Lung (tissue), 17 donors: ENCODE measurements at places on chromosomes 5 and 9. TPM values are rescaled to one million over a fixed set of nuclear protein-coding genes. Genes with fewer than 3 reads are reported as not detected.

PCDHA9 gene
- 0.68 TPM for total RNA-seq

HSD17B4 gene
- 371 TPM for total RNA-seq

GRCh38 chr9:79568337-79569101 is 3.2 kb upstream of the TLE4 start:
- no peak overlapping the region for H3K4me3 ChIP-seq
- H3K4me1 ChIP-seq: no peaks in the 10 kb centered on the region
- no peaks in the 10 kb centered on the region for H3K27me3 ChIP-seq
- DNase-seq: no peak
- no peaks in the 10 kb centered on the region for H3K36me3 ChIP-seq

DNA sequence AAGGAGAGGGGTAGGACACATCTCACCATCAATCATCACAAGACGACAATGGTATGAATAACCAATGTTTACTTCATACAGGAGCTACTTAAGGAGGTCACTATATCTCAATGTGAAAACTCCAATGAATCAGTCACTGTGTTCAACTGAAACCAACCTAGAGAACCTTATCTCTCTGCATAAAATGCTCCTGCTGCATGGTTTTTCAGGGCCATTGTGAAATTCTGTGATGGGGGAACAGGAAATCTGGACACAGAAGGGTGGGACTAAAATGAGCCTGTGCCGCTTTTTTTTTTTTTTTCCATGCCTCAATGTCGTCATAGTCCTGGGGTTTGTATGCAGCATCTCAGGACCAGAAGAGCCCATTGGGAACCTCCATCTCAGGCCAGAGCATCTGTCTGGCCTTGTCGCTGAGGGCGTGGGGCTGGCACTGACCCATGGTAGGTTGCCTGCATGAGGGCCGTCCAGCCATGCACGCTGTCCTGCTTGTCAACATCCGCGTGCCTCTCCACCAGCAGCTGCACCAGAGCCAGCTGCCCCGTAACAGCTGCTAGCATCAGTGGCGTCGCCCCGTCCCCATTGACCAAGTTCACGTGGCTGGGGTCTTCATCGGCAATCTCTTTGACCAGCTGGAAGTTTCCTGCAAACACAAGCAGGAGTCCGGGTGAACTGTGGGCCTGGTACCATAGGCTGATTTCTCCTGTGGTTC is 12.7 kb downstream of the ANKS6 start:
- DNase-seq: no peak
- no peaks in the 10 kb centered on the region for H3K27me3 ChIP-seq
- H3K4me1 ChIP-seq: no peaks in the 10 kb centered on the region
- H3K36me3 ChIP-seq: peaks cover 15% of the 10 kb centered on the region
- no peak overlapping the region for H3K4me3 ChIP-seq
- H3K27ac ChIP-seq: no peak overlapping the region

C5 gene
- total RNA-seq: 53.2 TPM

DNA sequence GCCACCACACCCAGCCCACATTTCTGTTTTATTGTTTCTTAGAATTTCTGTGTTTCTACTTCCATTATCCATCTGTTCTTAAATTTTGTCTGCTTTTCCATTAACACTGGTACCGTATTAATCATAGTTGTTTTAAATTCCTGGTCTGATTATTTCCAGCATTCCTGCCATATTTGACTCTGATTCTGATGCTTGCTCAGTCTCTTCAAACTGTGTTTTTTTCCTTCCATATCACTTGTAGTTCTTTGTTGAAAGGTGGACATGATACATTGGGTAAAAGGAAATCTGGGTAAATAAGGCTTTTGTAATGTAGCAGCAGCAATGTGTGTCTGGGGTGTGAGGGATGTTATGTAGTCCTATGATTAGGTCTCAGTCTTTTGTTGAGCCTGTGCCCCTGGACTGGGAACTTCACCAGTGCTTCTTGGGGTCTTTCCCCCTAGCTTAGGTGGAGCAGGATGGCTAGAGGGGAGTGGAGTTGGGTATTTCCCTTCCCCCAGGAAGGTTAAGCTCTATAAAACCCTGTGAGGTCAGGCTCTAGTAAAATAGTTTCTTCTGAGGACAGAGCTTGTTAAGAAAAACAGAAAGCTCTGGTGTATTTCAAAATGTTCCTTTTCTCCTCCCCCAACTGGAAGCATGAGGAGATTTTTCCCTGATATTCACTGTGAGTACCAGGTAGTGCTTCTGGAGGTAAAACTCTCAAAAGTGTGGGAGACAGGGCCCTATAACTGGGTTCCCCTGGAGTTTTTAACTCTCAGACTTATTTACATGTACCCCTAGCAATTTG is 10.1 kb upstream of the TMOD1 start:
- peaks cover 4% of the 10 kb centered on the region for H3K36me3 ChIP-seq
- H3K4me3 ChIP-seq: no peak overlapping the region
- no peaks in the 10 kb centered on the region for H3K27me3 ChIP-seq

GRCh38 chr5:45596320-45596719 is 99.9 kb downstream of the HCN1 start:
- H3K4me1 ChIP-seq: no peaks in the 10 kb centered on the region
- no peaks in the 10 kb centered on the region for H3K36me3 ChIP-seq
- no peak overlapping the region for H3K4me3 ChIP-seq
- H3K27ac ChIP-seq: no peak overlapping the region

DNA sequence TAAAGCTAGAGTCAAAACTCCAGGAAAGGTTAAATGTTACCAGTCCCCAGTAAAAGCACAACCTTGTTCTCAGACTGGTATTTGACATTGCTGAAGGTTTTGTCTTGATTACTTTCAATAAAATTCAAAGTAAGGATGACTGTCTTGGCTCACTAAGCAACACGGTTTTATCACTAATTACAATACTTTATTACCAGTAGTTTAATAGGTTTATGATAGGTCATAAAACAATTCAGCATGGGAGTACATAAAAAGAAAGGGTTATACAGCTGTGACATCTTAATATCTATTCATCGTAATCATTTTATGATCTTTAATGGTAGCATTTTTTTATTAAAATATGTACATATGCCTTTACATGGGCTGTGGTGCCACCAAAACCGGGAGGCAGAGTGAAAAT is 370.7 kb upstream of the IRX2 start:
- H3K4me3 ChIP-seq: no peak overlapping the region
- no peak overlapping the region for H3K27ac ChIP-seq
- DNase-seq: no peak
- H3K27me3 ChIP-seq: peaks cover 36% of the 10 kb centered on the region
- no peaks in the 10 kb centered on the region for H3K36me3 ChIP-seq

DNA sequence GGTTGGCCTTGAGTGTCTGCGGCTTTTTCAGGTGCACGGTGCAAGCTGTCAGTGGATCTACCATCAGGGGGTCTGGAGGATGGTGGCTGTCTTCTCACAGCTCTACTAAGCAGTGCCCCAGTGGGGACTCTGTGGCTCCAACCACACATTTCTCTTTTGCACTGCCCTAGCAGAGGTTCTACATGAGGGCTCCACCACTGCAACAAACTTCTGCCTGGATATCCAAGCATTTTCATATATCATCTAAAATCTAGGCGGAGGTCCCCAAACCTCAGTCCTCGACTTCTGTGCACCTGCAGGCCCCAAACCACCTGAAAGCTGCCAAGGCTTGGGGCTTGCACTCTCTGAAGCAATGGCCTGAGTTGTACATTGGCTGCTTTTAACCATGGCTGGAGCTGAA is 601.5 kb downstream of the MTRR start:
- no peaks in the 10 kb centered on the region for H3K27me3 ChIP-seq
- H3K36me3 ChIP-seq: no peaks in the 10 kb centered on the region
- no peaks in the 10 kb centered on the region for H3K4me1 ChIP-seq
- no peak overlapping the region for H3K4me3 ChIP-seq
- DNase-seq: no peak

GRCh38 chr5:151180291-151180690 is 22.7 kb upstream of the ANXA6 start:
- H3K36me3 ChIP-seq: no peaks in the 10 kb centered on the region
- no peak for DNase-seq
- H3K4me1 ChIP-seq: peaks cover 6% of the 10 kb centered on the region
- H3K4me3 ChIP-seq: no peak overlapping the region
- H3K27me3 ChIP-seq: no peaks in the 10 kb centered on the region

GRCh38 chr5:139549162-139549894 is 11.8 kb upstream of the UBE2D2 start:
- H3K4me3 ChIP-seq: no peak overlapping the region
- no peak for DNase-seq
- H3K27ac ChIP-seq: no peak overlapping the region
- H3K36me3 ChIP-seq: no peaks in the 10 kb centered on the region
- H3K4me1 ChIP-seq: no peaks in the 10 kb centered on the region

MAP1B gene
- total RNA-seq: 46.7 TPM

DNA sequence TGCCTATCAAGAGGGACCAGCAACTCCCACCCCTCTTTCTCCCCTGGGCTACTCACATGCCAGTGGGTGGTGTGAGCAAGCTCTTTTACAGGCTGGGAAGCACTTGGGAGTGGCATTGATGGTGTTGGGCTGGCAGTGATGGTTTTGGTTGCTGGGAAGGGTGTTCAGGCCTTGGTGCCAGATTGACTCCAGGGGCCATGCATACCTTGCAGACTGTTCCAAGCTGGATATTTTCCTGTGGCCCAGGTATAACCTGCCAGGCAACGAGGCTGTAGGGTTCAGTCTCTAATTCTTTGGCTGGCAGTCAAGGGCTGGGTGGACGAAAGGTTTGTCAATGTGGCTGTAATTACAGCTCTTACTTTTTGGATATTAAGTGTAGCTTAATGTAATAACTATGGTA is 177.3 kb downstream of the MACROH2A1 start:
- H3K4me1 ChIP-seq: no peaks in the 10 kb centered on the region
- peak; percentile 3 for DNase-seq
- no peaks in the 10 kb centered on the region for H3K27me3 ChIP-seq
- no peak overlapping the region for H3K27ac ChIP-seq
- H3K4me3 ChIP-seq: no peak overlapping the region

DNA sequence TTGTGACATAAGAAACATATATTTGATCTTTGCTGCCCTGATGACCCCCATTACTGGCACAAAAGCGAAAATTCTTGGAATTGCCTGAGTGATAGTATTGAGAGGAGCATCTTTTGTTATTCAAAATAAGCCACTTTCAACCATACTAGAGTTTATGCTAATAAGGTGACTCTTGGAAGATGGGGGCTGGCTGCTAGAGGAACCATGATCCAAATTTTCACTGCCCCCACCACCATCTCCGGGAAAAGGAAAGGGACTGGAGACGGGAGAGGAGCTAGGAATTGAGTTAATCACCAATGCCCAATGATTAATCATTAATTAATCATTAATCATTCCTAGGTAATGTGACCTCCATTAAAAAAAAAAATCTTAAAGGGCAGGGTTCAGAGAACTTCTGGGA is 25.6 kb downstream of the FBXW11 start:
- H3K36me3 ChIP-seq: peaks cover 2% of the 10 kb centered on the region
- H3K4me1 ChIP-seq: peaks cover 33% of the 10 kb centered on the region
- H3K27ac ChIP-seq: no peak overlapping the region
- DNase-seq: no peak

ASPN gene
- total RNA-seq: 18.9 TPM

- no peaks in the 10 kb centered on the region for H3K4me1 ChIP-seq
- no peak for DNase-seq
- H3K27me3 ChIP-seq: no peaks in the 10 kb centered on the region
- H3K4me3 ChIP-seq: no peak overlapping the region
Measured at GRCh38 chr9:79000230-79001002, 571.3 kb upstream of the TLE4 start.

DNA sequence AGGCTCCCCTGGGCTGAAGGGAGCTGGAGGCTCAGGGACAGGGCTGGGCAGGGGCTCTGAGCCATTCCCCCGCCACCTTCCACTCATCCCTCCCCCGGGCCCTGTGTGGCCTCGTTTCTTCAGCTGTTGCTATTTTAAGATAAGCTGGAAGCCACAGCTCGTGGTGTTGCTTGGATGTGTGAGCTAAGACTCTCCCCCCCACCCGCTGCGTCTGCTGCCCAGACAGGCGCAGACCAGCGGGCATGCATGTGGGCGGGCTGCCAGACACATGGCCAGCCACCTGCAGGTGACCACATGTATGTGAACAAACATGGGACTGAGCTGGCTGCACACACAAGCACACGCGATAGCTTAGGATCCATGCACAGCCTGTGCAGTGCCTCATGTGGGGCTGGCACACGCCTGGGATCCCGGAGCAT is 8.7 kb downstream of the SNCB start:
- peaks cover 75% of the 10 kb centered on the region for H3K27me3 ChIP-seq
- H3K27ac ChIP-seq: no peak overlapping the region
- H3K36me3 ChIP-seq: no peaks in the 10 kb centered on the region
- no peak overlapping the region for H3K4me3 ChIP-seq

DNA sequence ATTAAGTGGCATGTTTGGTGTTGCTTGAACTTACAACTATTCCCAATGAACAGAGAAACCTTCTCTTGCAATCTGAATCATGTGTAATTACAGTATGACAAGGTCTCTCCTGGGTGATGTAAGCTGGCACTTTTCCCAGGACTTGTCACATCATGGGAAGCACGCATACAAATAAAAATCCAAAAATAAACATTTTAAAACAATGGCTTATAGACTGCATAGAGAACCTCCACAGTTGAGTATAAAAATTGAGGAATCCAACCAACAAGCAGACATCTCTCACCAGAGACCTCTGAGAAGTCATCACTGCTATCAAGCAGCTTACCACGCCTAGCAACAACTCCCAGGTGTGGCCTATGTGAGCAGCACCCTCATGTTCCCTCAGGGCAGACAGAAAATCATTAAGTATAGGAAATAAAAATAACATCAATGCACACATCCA is 3.9 kb downstream of the MLLT3 start:
- peak; percentile 68 for DNase-seq
- no peaks in the 10 kb centered on the region for H3K27me3 ChIP-seq
- H3K4me1 ChIP-seq: peaks cover 7% of the 10 kb centered on the region
- no peak overlapping the region for H3K27ac ChIP-seq
- no peaks in the 10 kb centered on the region for H3K36me3 ChIP-seq
- H3K4me3 ChIP-seq: no peak overlapping the region

DNA sequence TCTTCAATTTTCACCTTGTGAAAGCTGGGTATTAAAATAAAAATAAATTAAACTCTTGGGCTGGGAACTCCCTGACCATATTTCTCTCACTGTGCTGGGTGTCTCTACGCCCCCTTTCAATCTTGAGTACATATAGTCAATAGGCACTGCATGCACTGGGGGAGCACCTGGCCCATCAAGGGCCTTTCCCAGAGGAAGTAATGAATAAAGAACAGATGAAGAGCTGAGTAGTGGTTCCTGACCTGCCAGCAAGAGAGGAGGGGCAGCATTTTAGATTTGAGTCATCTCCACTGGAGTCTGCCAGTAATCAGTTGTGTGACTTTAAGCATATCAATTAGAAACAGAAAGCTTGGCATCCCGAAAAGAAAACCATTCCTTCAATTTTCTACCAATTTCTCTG is 6.2 kb downstream of the MAPKAP1 start:
- H3K27ac ChIP-seq: no peak overlapping the region
- no peaks in the 10 kb centered on the region for H3K27me3 ChIP-seq

GRCh38 chr5:12910641-12911040 is 1006.4 kb upstream of the CTNND2 start:
- H3K4me1 ChIP-seq: no peaks in the 10 kb centered on the region
- no peak for DNase-seq
- H3K36me3 ChIP-seq: no peaks in the 10 kb centered on the region
- no peak overlapping the region for H3K27ac ChIP-seq
- H3K4me3 ChIP-seq: no peak overlapping the region
- no peaks in the 10 kb centered on the region for H3K27me3 ChIP-seq

GRCh38 chr9:130927995-130928900 is 10.8 kb downstream of the FIBCD1 start:
- no peak overlapping the region for H3K27ac ChIP-seq
- no peaks in the 10 kb centered on the region for H3K27me3 ChIP-seq
- no peaks in the 10 kb centered on the region for H3K4me1 ChIP-seq

RMRP gene
- total RNA-seq: 39,735 TPM

GRCh38 chr9:110745676-110746075 is 77.1 kb downstream of the MUSK start:
- DNase-seq: peak; percentile 25
- H3K4me1 ChIP-seq: peaks cover 22% of the 10 kb centered on the region
- H3K27me3 ChIP-seq: no peaks in the 10 kb centered on the region
